Psoas muscle (tissue), 8 donors: ENCODE measurements at places on chromosomes 5 and 9.

GRCh38 chr9:127503947-127504886 lies 52.9 kb downstream of the LRSAM1 start:
- peak; percentile 85 for DNase-seq
- no peak overlapping the region for H3K27ac ChIP-seq
- H3K36me3 ChIP-seq, result peaks cover 2% of the 10 kb centered on the region
- H3K4me3 ChIP-seq, result no peak overlapping the region
- H3K27me3 ChIP-seq, result no peaks in the 10 kb centered on the region

DNA sequence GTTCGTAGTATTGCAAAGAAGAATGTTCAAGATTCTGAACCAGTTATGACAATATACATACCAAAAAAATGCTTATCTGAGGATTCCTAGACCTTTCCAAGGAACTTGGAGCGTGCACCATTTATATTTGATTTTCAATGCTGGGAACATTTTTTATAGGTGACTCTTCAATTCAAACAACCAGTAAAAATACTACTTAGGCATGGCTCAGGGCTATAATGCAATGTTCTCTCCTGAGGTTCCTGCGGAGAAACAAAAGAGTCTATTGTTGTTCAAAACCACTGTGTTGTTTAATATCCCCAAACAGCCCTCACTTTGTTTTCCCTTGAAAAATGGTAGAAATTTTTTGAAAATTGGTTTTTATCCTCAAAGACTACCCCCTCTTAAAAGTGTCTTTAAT lies 335.7 kb upstream of the IZUMO3 start:
- H3K36me3 ChIP-seq, result no peaks in the 10 kb centered on the region
- no peak overlapping the region for H3K4me3 ChIP-seq
- DNase-seq, result no peak
- no peak overlapping the region for H3K27ac ChIP-seq
- H3K4me1 ChIP-seq, result no peaks in the 10 kb centered on the region

DNA sequence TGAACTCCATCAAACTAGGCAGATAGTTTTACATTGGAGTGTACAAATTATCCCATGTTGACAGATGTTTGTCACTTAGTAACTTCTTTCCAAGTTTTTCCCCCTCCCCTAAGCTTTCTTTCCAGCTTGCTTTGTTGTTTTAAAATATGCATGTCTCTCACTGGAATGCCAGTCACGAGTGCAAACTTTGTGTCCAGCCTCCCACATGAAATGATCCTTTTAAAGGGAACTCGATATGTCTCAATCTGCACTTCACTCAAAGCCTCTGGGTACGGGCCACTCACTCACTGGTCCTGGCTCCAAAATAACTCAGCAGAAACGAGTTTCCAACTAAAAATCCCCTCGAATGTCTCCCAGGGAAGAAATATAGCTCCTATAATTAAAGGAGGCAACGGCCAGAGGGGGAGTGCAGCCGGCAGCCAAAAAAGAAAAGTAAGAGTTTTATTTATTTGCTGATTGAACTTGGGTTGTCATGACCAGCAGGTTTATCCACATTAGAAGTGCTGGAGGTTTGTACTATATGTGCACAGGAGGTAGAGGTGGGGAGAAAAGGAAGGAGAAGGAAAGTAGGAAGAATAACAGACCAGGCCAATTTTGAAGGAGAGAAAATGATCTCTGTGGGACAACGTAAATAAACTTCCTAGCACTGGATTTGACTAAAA lies 17.5 kb downstream of the NR2F1 start:
- H3K36me3 ChIP-seq, result no peaks in the 10 kb centered on the region
- no peaks in the 10 kb centered on the region for H3K4me1 ChIP-seq
- peaks cover 3% of the 10 kb centered on the region for H3K27me3 ChIP-seq
- H3K27ac ChIP-seq, result no peak overlapping the region
- H3K4me3 ChIP-seq, result no peak overlapping the region

DNA sequence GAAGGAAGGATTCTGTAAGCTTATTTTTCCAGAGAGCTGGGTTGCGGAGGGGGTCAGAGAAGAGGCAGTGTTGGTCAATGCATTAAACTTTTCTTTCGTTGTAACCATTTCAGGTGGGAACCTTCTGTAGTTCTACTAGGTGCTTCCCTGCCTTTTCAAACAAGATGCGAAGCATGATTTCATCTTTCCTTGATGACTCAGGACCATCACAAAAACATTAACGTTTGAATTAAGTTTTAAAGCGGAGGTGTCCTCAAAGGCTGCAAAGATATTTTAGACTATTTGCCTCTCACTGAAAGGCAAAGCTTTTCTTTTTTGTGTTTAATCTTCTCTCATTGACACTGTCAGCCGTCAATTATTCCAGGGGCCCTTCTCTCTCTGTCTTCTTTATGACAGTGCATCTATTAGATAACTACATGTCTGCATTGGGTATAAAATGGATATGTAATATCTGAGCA lies 26.3 kb upstream of the FAT2 start:
- H3K36me3 ChIP-seq, result no peaks in the 10 kb centered on the region
- H3K4me1 ChIP-seq, result peaks cover 8% of the 10 kb centered on the region
- DNase-seq, result no peak
- H3K27ac ChIP-seq, result no peak overlapping the region
- H3K27me3 ChIP-seq, result peaks cover 4% of the 10 kb centered on the region

DNA sequence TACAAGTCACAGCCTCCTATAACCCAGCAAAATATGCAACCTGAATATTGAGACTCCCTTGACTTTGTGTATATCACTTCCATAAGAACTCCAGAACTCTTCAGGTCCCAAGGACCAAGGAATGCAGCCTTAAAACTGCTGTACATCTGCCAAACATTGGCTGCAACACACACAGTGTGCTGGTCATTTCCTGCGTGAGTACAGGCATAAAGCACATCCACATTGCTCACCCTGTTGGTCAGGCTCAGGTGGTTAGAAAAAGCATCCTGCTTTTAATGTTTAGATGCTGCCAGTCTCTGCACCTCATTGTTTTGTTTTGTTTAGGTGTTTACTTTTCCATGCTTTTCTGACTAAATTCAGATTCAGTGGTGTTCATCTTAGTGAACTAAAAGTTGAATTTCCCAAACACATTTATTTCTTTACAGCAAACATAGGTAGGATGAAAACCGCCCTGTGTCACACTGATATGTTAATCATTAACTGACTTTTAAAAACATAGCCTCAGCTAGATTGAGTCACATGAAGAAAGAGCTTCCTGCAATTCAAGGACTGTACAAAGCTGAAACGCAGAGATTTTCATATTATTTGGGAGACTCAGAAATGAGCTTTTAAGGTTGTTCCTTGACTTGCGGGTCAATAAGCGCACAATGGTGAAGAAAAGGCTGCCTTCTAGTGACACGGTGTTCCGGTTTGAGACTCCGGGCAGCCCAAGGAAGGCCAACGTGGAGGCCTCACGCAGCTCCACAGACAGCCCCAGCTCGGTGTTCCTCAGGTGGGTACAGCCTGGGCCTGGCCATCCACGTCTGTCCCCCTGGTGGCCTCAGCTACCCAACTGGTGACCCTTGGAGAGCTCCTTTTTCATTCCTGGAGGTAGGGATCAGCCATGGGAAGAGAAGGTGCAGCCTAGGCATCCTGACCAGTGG lies 52.2 kb upstream of the GRAMD2B start:
- H3K4me3 ChIP-seq, result no peak overlapping the region
- H3K27me3 ChIP-seq, result no peaks in the 10 kb centered on the region
- no peaks in the 10 kb centered on the region for H3K36me3 ChIP-seq

DNA sequence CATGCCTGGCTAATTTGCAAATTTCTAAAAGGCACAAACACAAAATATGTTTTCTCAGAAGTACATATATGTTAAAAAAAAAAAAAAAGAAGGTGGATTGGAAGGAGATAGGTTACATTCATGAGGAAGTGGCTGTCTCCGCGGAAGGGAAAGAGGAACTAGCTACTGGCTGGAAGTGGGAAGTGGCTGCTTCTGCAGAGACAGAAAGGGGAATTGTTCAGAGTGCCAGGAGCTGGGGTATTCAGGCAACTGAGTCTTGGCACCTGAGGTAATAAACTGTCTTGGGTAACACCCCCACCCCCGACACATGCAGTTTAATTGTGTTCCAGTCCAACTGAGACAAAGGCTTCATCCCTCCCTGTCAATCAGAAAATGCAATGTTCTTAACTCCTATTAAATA lies 45.6 kb downstream of the S1PR3 start:
- H3K27me3 ChIP-seq, result no peaks in the 10 kb centered on the region
- H3K36me3 ChIP-seq, result no peaks in the 10 kb centered on the region
- no peak for DNase-seq
- no peak overlapping the region for H3K27ac ChIP-seq
- H3K4me3 ChIP-seq, result no peak overlapping the region
- H3K4me1 ChIP-seq, result no peaks in the 10 kb centered on the region

DNA sequence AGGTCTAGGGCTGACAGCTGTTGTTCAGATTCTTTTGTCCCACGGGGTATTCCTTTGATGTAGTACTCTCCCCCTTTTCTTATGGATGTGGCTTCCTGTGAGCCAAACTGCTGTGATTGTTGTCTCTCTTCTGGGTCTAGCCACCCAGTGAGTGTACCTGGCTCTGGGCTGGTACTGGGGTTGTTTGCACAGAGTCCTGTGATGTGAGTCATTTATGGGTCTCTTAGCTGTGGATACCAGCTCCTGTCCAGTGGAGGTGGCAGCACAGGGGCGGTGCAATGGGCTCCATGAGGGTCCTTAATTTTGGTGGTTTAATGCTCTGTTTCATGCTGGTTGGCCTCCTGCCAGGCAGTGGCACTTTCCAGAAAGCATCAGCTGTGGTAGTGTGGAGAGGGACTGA lies 161.3 kb downstream of the CAVIN4 start:
- no peak overlapping the region for H3K27ac ChIP-seq
- no peaks in the 10 kb centered on the region for H3K27me3 ChIP-seq
- no peaks in the 10 kb centered on the region for H3K36me3 ChIP-seq
- H3K4me1 ChIP-seq, result no peaks in the 10 kb centered on the region
- no peak overlapping the region for H3K4me3 ChIP-seq

- H3K4me1 ChIP-seq, result no peaks in the 10 kb centered on the region
- H3K27me3 ChIP-seq, result no peaks in the 10 kb centered on the region
- H3K4me3 ChIP-seq, result no peak overlapping the region
- H3K36me3 ChIP-seq, result no peaks in the 10 kb centered on the region
- DNase-seq, result no peak
Observed at GRCh38 chr9:76643399-76644117, 120.7 kb upstream of the PCA3 start.

- no peaks in the 10 kb centered on the region for H3K27me3 ChIP-seq
- no peaks in the 10 kb centered on the region for H3K36me3 ChIP-seq
- peaks cover 43% of the 10 kb centered on the region for H3K4me1 ChIP-seq
- H3K4me3 ChIP-seq, result peak overlapping the region; percentile 95
- H3K27ac ChIP-seq, result peak overlapping the region; percentile 92
Observed at GRCh38 chr9:111898331-111899096, 1.9 kb downstream of the UGCG start.

GRCh38 chr5:55936100-55936693 lies 58.6 kb downstream of the IL6ST start:
- no peak overlapping the region for H3K27ac ChIP-seq
- H3K4me1 ChIP-seq, result no peaks in the 10 kb centered on the region
- DNase-seq, result peak; percentile 89
- H3K27me3 ChIP-seq, result no peaks in the 10 kb centered on the region
- H3K36me3 ChIP-seq, result peaks cover 45% of the 10 kb centered on the region

- no peak overlapping the region for H3K27ac ChIP-seq
- no peaks in the 10 kb centered on the region for H3K27me3 ChIP-seq
- H3K4me3 ChIP-seq, result no peak overlapping the region
- DNase-seq, result no peak
Observed at GRCh38 chr5:61397238-61397637, 65.2 kb downstream of the ZSWIM6 start.

GRCh38 chr5:141786700-141787099 lies 91.5 kb downstream of the PCDH1 start:
- H3K27me3 ChIP-seq, result no peaks in the 10 kb centered on the region
- DNase-seq, result no peak
- H3K4me3 ChIP-seq, result no peak overlapping the region
- no peaks in the 10 kb centered on the region for H3K4me1 ChIP-seq

GRCh38 chr5:146877178-146877681 lies 1.3 kb downstream of the PPP2R2B start:
- H3K4me1 ChIP-seq, result peaks cover 9% of the 10 kb centered on the region
- H3K27me3 ChIP-seq, result peaks cover 10% of the 10 kb centered on the region
- peak overlapping the region; percentile 58 for H3K4me3 ChIP-seq

DNA sequence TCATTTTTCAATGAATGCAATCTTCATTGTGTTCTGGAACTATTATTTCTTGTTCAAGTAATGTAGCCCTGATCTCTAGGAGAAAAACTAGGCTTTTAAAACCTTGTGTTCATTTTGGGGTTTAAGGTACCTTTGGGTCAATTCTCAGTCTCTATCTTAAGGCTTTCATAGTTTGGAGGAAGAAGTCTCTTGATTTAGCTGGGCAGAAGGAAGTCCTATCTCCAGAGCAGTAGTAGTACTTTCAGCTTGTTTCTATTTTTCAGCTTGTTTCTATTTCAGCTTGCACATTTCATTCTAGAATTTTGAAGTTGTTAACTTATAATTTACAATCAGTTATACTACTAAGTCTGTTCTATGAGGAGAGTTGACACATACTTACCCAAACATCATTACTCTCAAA lies 15.2 kb downstream of the CSNK1G3 start:
- no peak for DNase-seq
- no peak overlapping the region for H3K4me3 ChIP-seq
- no peak overlapping the region for H3K27ac ChIP-seq

GRCh38 chr5:133106343-133106742 lies 54.5 kb downstream of the HSPA4 start:
- no peak overlapping the region for H3K27ac ChIP-seq
- no peaks in the 10 kb centered on the region for H3K27me3 ChIP-seq
- H3K4me1 ChIP-seq, result peaks cover 6% of the 10 kb centered on the region
- H3K4me3 ChIP-seq, result no peak overlapping the region
- no peak for DNase-seq
- H3K36me3 ChIP-seq, result peaks cover 45% of the 10 kb centered on the region

DNA sequence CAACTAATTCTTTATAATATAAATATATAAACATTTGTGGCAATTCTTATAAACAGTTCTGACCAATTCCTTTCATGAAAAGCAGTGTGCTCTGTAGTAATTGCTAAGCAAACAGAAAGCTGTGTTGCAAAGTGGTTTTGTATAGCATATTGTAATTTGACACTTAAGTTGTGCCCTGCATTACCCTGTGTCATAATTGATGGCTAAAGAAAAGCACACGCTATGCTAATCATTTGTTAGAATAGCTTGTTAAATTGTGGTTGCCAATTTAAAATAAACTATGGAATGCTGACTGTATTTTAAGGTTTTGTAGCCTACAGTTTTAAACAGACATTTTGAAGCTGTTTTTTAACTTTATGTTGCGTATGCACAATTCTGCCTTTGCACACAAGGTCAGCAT lies 140.0 kb downstream of the PBX3 start:
- H3K27ac ChIP-seq, result no peak overlapping the region
- no peak for DNase-seq
- no peaks in the 10 kb centered on the region for H3K36me3 ChIP-seq
- no peaks in the 10 kb centered on the region for H3K4me1 ChIP-seq
- H3K27me3 ChIP-seq, result no peaks in the 10 kb centered on the region
- H3K4me3 ChIP-seq, result no peak overlapping the region

GRCh38 chr5:21685522-21685921 lies 1167.6 kb downstream of the CDH12 start:
- no peak for DNase-seq
- no peaks in the 10 kb centered on the region for H3K36me3 ChIP-seq
- no peaks in the 10 kb centered on the region for H3K27me3 ChIP-seq
- H3K4me3 ChIP-seq, result no peak overlapping the region

GRCh38 chr9:113907282-113907681 lies 31.2 kb downstream of the ZNF618 start:
- H3K4me3 ChIP-seq, result no peak overlapping the region
- H3K4me1 ChIP-seq, result peaks cover 26% of the 10 kb centered on the region
- no peaks in the 10 kb centered on the region for H3K36me3 ChIP-seq
- no peak for DNase-seq
- no peak overlapping the region for H3K27ac ChIP-seq
- H3K27me3 ChIP-seq, result no peaks in the 10 kb centered on the region
